ENCODE measurements at places on chromosomes 2 and 18.

- peaks cover 20% of the 10 kb centered on the region for H3K27me3 ChIP-seq
- H3K27ac ChIP-seq = no peak overlapping the region
- no peak for DNase-seq
- no peaks in the 10 kb centered on the region for H3K36me3 ChIP-seq
- H3K4me1 ChIP-seq = no peaks in the 10 kb centered on the region
Observed at GRCh38 chr18:47746615-47747014, 183.8 kb downstream of the SMAD2 start.

DNA sequence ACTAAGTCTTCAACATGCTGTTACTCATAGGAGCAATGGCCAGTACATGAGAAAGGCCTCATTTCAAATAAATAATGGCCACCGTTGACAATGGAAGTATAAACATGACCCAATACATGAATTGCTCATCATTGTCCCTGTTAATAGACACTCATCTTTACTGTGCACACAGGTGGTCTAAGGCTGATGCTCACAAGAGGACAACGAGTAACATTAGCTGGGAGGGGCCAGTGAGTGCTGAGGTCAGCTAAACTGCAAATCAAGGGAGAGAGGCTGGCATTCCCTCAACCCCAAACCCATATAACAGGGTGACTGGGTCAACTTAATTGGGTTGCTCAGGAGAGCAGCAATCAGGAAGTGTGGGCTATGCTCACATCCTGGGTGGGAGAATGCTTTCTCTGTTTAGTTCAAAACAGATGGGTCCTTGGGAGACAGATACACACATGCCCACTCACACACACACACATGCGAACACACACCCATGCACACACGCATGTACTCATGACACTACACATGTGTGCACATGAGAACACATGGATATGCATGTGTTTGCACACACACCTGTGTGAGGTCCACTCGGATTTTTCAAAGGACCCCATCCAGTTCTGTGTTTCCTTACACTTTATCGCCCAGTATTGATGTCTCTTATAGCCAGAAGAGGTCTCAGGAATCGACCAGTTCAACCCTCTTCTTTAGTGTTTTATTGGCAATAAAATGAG lies 172.0 kb downstream of the INHBB start:
- no peak overlapping the region for H3K4me3 ChIP-seq
- peaks cover 8% of the 10 kb centered on the region for H3K4me1 ChIP-seq
- no peaks in the 10 kb centered on the region for H3K36me3 ChIP-seq
- DNase-seq = no peak

DNA sequence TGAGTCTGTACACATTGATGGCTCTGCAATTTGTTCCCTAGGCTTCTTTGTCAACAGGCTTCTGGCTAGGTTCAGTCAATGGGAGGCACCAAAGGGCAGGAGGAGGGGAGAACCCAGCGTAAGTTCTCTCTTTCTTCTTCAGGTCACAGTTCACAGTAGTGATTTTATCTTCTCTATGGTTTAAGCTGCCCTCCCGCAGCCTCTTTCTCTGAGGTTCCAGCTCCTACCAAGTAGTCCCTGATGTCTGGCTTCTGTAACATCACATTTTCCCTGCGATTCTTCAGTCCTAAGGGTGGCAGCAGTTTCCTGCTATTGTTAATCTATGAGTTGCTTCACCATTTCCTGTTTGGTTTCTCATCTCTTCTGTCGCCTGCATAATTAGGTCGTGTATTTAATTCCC lies 107.4 kb downstream of the CPO start:
- peaks cover 13% of the 10 kb centered on the region for H3K4me1 ChIP-seq
- H3K4me3 ChIP-seq = no peak overlapping the region
- no peak overlapping the region for H3K27ac ChIP-seq
- DNase-seq = no peak
- H3K36me3 ChIP-seq = no peaks in the 10 kb centered on the region
- no peaks in the 10 kb centered on the region for H3K27me3 ChIP-seq

GRCh38 chr2:254241-254640 lies 9.6 kb downstream of the SH3YL1 start:
- H3K4me3 ChIP-seq = no peak overlapping the region
- no peaks in the 10 kb centered on the region for H3K4me1 ChIP-seq
- no peak overlapping the region for H3K27ac ChIP-seq
- H3K36me3 ChIP-seq = no peaks in the 10 kb centered on the region
